ENCODE measurements at places on chromosomes 6 and 20. TPM values are rescaled to one million over a fixed set of nuclear protein-coding genes. Genes with fewer than 3 reads are reported as not detected.

The HLA-G gene
- total RNA-seq, result not detected

The BCAS1 gene
- total RNA-seq, result 28.1 TPM

The PRR18 gene
- not detected for total RNA-seq

The GINS1 gene
- total RNA-seq, result 10.2 TPM

The SLC17A9 gene
- total RNA-seq, result 8.9 TPM

The RIPPLY2 gene
- 0.26 TPM for total RNA-seq

The SLC22A7 gene
- not detected for total RNA-seq

The TRIM15 gene
- not detected for total RNA-seq

The TP53TG5 gene
- 0.69 TPM for total RNA-seq
